WERI-Rb-1 (cell line): ENCODE measurements at places on chromosomes 2 and 18.
A peak's percentile ranks its signal among the peaks of the same experiment; 100 is the strongest.

DNA sequence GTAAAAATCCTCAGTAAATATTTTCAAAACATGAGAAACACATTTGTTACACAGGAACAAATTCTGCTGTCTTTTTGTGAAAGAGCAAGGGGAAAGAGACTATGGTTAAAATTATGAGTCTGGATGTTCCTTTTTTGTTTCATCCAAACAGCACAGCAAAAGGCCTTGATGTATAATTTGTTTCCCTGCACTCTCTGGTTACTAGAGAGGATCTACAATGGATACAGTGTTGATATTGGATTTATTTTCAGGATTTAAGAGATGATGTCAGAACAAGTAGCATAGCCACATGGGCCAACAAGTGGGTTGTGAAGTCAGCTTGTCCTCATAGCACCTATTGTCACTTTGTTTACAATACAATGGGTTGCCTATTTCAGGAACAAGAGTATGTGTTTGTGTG, 11.3 kb upstream of the ERBB4 start:
- DNase-seq = no peak

DNA sequence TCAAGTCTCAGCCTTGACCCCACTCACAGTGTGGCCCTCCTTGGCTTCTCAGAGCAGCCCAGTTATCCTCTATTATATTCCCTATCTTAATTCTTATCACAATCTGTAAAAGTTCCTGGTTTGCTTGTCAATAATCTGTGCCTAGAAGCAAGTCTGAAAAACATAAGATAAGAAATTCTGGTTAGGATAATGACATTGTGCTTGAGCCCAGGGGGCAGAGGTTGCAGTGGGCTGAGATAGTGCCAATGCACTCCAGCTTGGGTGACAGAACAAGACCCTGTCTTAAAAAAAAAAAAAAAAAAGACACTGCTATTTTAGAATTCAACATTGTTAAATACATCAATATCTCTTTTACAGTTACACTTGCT, 63.9 kb downstream of the TMEM131 start:
- no peak for DNase-seq

DNA sequence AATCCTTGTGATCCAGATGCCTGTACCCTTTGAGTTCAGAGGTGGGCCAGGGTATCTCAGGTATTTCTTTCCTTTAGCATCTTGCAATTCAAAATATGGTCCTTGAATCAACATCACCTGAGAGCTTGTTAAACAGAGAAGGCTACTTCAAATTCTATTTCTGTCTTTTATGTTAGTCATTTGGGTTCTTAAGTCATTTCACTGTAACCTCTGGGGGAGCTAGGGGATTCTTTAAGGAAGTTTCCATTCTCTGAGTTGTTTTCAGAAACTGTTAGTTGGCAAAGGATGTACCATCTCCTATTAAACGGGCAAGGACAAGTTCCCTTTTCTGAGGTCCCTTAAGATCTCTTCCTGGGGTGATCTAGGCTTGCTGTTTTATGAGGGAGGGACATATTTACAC, 16.6 kb downstream of the CFLAR start:
- DNase-seq = no peak

- DNase-seq = no peak
These were observed 24.3 kb upstream of the COL6A3 start for GRCh38 chr2:237438080-237438940.

DNA sequence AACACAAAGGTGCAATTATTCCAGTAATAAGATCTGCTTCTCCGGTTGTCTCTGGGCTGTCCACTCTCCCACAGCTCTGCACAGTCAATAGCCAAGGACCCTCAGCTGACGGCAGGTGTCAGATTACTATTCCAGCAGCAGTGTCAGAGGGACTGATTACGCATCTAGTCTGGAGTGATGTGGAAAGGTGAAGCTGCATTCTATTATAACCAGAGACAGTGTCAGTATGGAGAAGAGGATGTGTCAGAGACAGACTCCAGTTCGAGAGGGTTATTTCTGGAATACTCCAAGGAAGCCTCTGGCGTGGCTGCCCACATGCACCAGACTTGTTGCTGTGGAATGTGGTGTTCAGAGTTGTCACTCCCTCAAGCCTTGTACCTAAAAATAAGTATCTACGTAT, 163.6 kb upstream of the TMEM200C start:
- no peak for DNase-seq

DNA sequence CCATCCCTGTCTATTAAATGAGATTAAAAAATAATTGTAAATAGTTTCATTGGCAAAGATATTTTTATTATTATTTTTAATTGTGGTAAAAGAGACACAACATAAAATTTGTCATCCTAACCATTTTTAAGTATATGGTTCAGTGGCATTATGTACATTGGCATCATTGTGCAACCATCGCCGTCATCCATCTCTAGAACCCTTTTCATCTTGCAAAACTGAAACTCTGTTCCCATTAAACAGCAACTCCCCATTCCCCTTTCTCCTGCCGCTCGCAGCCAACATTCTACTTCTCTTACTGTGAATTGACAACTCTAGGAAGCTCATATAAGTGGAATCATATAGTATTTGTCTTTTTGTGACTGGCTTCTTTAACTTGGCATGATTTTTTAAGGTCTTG, 25.3 kb downstream of the LAMA3 start:
- no peak for DNase-seq

GRCh38 chr2:188024811-188025210, 266.9 kb upstream of the GULP1 start:
- no peak for DNase-seq

DNA sequence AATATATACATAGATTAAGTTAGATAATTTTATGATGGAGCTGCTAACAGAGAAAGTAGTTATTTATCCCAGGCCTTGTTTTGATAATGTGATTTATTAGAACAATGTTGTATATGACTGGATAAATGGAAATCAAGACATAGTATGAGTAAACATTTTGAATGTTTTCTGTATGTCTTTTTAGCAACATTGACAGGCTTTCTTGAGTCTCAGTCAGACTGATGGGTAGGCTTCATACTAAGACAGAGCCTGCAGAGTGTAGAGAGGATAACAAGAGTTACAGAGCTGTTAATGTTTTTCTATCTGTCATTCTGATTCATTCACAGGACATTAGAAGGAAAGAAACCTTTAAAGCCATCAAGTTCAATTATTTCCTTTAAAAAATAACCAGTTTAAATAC, 478.5 kb downstream of the LRP1B start:
- DNase-seq = no peak

DNA sequence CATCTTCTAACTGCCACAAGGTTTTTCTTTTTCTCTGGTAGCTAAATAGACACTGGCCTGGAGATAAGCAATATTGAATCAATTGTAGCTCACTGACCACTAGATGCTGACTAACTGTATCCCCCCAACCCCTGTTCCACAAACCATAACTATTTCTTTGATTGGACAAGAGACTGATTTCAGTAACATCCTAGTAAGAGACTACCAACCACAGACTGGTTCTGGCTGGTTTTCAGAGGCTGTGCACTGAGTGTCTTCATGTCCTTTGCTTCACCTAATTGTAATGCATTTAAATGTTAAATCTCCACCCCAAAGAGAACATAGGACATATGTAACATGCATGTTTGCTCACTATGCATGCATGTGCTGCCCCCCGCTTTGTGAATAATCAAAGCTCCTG, 3.2 kb upstream of the AAK1 start:
- DNase-seq = no peak

- DNase-seq = no peak
These were observed 4.0 kb upstream of the FAM124B start for GRCh38 chr2:224405841-224406370.

GRCh38 chr2:224849264-224849663, 133.1 kb upstream of the CCDC195 start:
- DNase-seq = no peak

DNA sequence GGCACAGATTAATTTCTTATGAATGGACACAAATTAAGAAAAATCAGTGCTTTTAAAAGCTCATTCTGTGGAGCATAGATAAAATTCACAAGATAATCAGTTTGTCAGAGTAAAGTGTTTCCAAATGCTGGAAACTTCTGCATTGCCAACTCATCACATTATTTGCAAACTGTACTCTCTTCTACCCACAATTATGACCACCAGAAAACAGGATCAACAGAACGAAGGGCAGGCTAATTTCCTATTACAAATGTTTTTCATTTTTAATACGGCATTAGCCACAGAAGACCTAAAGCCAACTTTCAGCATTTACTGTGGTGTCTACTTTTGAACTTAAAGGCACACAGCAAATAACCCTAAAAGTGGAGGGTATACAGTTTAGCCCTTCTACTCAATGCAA, 6.0 kb downstream of the IRS1 start:
- no peak for DNase-seq

- DNase-seq = no peak
These were observed 837.7 kb upstream of the SLC39A10 start for GRCh38 chr2:194819367-194819766.

DNA sequence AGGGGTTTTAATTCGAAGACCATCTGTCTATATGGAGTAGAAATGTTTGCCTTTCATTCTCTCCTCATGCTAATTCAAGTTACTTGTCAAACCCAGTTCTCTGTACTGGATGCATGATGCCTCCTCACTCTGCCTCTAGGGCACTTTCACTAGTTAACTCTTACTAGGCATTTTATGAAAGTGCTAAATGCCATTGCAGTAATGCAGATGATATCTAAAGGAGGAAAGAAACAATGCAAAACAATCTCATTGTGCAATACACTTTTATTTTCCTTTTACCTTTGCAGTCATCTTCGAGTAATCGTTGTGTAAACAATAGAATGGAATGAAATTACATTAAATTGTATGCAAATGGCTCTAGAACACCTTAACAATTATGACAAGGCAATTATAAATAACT, 293.6 kb downstream of the STK39 start:
- DNase-seq = no peak

DNA sequence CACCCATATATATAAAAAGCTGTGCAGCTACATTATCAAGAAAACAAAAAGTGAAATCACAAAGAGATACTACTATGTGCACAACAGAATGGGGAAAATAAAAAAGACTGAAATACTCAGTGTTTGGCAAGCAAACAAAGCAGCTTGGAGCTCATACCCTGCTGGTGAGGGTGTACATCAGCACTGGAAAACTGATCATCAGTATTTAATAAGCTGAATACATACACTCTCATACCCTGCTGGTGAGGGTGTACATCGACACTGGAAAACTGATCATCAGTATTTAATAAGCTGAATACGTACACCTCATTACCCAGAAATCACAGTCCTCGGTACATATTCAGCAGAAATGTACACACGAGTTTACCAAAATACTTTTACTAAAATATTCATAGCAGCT, 220.8 kb downstream of the SPP2 start:
- DNase-seq = no peak

DNA sequence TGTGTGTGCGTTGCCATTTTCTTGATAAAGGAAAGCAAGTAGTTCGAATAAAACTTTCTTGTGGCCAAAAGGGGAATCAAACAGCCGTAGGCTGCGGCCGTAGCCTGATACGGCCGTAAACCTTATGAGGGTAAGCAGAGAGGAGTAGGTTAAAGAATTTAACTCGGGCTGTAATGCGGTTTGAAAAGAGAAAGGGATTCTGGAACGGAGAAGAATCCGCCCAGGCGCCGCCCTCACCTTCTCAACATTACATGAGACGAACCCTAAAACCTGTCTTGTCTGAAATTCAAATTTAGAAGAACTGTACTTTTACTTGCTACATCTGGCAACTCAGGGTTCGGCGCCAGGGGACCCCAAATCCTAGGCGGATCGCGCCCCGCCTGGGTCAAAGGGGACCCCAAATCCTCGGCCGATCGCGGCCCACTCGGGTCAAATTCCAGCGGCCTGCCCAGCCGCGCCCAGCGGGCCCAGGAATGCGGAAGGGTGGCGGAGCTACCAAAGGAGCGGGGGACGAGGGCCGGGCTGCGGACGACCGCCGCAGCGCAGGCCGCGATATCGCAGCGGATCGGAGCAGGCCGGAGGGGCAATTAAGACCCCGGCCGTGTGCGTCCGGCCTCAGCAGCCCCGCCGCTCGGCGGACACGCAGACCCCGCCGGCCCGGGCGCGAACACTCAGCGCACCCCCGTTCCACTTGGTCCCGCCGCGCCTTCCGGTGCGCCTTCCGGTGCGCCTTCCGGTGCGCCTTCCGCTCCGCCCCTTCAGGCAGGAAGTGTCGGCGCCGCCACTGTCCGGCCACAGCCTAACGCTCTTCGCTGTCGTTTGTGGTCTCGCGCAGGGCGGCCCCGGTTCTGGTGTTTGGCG, at the start of gene MYL12B:
Gene MYL12B, plus strand, starts transcription at position 761 of the 861 bp plus-strand sequence. CDS start 10,766 bp downstream, outside the sequence.
- DNase-seq = peak; percentile 71

DNA sequence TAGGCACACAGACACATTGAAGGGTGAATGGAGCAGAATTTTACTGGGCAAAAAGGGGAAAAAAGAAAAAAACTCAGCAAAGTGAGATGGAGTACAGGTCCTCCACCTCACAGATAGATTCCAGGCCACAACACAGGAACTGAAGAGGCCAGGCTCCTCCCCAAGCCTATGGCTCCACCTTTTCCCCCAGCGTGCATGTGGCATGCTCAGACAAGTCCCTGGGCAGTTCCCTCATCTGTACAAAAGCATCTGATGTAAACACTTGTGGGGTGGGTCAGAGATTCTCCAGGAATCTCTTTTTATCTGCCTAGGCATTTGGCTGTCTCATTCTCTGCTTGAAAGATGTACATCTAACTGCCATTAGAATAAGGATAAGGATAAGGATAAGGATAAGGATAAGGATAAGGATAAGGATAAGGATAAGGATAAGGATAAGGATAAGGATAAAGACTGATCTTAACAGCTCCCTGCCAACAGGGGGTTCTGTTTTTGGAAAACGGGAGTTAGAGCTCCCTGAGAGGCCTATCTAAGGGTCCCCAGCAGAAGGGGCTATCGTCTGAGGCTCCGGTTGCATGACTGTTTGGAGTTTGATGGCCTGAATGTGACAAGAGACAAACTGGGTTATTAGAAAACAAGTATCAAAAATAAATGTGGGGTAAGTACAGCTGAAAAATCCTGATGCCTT, 17.2 kb upstream of the ASXL3 start:
- peak; percentile 71 for DNase-seq

DNA sequence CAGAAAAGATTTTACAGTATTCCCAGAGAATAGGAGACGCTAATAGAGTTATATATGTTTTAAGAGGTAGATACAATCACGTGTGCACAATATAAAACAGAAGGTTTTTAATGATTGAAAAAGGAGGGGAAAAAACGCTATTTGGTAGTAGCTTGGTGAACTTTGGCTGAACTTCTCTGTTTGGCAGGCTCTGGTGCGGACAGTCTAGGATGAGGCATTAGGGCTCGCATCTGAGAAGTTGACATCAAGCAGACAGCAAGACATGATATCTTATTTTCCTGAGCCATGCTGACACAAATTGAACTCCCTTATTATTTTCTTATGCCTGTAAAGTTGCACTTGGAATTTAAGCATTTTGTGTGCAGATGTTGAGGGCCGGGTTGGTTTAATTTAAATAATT, 176.6 kb downstream of the EN1 start:
- DNase-seq = no peak

DNA sequence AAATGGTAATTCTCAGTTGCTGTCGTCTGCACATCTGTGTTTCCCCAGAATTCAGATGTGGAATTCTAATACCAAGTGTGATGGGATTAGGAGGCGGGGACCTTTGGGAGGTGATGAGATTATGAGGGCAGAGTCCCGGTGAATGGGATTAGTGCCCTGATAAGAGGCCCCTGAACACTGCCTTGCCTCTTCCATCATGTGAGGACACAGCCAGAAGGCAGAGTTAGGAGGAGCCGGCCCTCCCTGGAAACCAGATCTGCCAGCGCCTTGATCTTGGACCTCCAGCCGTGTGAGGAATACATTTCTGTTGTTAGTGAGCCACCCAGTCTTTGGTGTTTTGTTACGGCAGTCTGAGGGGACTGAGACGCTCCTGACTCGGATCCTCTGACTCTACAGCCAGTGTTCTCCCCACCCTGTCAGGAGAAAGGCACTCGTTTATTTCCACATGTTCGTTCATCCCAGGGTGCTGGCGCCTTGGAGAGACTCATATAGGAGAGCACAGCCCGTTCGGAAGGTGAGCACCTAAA, 395.0 kb downstream of the ZNF516 start:
- peak; percentile 47 for DNase-seq
